ENCODE measurements at places on chromosomes 6 and 20.

- no peak for DNase-seq
Measured at GRCh38 chr6:52124126-52125121, 37.0 kb upstream of the PKHD1 start.

DNA sequence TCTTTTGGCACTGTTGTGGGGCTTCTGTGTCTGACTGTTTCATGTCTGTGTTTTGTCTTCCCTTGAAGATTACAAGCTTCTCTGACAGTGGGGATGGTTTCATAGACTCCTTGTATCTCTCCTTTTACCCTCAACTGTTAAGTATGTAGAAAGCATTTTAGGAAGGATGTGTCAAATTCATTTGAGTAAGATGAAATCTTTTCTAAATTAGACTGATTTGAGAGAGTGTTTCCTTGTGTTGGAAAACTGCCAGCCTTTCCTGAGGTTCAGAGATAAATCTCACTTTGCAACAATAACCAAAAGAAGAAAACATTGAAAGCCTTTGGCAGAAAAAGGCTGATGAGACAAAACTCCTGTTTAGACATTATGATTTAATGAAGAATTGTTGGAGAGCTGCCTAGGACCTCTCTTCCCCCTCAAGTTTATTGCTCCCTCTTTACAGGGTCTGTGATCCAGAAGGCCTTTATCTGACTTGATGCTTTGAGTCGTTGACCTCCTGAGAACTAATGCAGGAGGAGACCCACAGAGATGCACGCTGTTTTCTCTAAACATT lies 68.3 kb downstream of the ANKS1A start:
- no peak for DNase-seq

DNA sequence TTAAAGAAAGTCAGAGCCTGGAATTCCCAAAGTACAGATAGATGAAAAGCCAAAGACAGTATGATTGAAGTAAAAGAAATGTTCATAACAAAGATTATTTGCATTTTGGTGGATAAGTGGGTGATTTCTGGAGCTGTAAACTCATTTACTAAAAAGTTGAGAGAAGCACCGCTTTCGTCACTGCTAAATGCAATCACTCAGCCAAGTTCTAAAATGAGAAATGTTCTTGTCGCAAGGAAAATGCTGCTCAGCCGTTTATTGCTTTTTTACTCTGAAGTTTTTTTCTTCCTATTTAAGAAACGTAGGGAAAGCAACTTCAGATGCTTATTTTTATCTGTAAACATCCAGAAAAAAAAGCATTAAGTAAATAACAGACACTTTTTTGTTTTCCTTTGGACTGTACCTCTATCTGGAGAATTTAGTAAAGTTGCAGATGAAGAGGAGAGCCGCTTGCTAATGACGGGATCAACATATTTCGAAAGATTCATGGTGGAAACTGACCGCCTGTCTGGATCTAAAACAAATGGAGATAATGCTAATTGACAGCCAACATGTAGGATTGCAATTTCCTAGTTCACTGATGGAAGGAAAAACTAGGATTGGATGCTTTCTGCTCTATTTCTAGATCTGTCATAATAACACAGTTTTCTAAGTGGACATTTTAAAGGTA lies 93.8 kb upstream of the BCLAF1 start:
- no peak for DNase-seq

DNA sequence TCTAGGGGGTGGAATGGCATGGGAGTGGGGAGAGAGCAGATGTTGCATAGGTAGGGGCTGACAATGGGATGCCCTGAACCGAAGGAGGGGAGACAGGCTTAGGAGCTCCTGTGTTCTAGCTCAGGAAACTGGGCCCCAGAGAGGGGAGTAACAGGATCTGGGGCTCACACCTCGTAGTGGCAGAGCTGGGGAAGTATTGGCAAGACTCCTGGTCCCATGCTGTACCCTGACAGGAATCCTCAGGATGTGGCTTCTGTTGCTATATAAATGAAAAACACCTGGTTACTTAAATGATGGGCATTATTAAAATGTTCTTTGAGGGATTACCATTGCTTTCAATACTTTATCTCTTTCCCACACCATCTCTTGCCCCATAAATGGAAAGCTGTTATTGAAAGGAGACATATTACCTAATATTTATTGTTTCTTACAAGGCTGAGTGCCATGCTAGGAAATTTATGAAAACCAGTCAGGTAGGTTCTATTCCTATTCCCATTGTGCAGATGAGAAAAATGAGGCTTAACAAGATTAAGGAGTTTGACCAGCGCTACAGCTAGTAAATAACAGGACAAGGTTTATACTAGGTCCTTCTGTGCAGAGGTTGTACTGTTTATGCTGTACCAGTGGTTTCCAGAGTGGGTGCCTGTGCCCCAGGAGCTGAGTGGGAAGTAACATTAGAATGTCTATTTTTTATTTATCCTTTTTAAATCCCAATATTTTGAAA lies 35.3 kb upstream of the TCP11 start:
- DNase-seq: no peak

DNA sequence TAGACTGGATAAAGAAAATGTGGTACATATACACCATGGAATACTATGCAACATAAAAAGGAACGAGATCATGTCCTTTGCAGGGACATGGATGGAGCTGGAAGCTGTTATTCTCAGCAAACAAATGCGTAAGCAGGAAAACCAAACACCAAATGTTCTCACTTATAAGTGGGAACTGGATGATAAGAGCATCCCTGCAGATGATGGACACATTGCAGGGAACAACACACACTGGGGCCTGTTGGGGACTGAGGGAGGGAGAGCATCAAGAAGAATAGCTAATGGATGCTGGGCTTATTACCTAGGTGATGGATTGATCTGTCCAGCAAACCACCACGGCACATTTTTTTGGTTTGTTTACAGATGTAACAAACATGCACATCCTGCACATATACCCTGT lies 470.5 kb upstream of the CITED2 start:
- no peak for DNase-seq

DNA sequence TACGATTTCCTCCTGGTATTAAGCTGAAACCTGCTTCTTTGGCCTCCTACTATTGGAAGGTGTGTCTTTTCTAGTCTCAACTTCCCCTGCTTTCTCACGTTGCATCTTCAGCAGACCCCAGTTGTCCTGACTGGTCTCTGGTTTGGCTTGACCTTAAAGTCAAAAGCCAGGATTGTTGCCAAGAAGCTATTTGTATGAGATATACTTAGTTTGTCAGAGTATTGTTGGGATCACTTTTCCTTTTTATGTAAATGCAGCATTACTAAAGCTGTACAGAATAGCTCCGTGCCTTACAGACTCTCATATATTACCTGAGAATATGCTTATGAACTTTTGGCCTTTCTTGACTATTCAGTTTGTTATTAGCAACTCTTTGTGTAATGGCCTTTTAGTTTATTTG lies 61.1 kb downstream of the TSPYL4 start:
- DNase-seq: no peak

DNA sequence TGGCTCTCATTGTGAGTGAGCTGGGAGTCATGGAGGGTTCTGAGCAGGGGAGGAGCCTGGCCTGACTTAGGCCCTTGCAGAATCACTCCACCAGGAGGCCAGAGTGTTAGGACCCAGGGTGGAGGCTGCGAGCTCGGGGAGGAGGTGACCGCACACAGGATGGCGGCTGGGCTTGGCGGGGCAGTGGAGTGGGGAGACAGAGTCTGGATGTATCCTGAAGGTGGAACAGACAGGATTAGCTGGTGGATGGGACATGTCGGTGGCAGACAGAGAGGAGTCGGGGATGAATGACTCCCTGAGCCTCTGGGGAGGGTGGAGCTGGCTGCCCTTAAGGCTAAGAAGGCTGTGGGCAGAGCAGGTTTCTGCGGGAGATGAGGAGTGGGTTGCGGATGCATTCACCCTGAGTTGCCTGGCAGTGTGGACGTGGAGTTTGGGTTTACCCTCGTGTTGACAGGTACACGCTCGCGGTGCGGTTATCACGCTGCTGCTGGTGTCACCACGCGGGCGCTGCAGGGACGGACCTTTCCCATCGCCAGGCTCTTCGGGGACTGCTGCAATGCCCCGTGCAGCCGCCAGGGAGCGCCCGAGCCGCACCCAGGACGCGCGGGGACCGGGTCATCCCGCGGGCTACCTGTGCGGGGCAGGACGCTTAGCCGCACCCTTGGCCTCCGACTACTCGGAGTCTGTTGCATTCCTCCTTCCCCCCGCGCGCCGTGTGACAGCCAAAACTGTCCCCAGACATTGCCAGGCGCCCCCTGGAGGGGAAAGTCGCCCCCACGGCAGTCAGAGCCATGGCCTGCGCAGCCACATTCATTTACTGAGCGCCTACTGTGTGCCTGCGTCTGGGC lies 43.0 kb upstream of the PTGIS start:
- no peak for DNase-seq

GRCh38 chr20:47330933-47331708 lies 25.4 kb downstream of the ZMYND8 start:
- DNase-seq: no peak

- no peak for DNase-seq
Measured at GRCh38 chr6:30244560-30244959, 31.4 kb upstream of the TRIM26 start.

DNA sequence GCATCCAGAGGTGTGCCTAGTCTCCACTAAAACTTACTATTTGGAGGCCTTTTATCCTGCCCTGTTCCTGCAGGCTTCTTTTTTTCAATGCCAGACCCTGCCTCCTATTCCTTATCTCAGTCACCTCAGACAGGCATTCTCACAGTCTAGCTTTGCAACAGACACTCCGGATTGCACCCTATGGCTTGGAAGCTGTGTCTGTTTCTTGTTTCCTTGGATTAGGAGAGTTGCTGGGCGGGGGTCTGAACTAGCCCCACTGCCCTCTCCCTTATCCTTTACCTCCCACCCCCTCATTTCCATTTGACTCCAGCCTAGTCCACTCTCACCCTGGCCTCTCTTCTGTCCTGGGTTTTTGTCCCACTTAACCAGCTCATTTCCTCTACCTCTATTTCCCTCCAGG lies 228.1 kb upstream of the CITED2 start:
- DNase-seq: no peak

DNA sequence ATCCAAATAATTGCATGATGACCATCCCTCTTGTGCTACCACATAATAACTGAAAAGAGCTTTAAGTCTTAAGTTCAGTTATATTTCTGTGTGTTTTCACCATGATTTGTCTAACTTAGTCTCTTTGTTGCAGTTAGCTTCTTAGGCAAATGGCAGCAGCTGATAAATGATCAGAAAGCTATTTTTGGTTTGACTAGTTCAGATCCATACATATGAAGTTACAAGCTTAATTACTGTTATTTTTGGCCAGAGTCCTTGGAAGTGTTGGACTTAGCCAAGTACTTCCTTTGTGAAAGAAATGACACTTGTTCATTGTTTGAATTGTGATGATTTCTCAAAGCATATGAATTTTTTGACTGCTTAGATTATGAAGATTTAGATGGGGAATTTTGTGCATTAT lies 54.2 kb downstream of the HIVEP1 start:
- no peak for DNase-seq

- DNase-seq: peak; percentile 10
Measured at GRCh38 chr20:13821876-13822275, 37.0 kb downstream of the NDUFAF5 start.

DNA sequence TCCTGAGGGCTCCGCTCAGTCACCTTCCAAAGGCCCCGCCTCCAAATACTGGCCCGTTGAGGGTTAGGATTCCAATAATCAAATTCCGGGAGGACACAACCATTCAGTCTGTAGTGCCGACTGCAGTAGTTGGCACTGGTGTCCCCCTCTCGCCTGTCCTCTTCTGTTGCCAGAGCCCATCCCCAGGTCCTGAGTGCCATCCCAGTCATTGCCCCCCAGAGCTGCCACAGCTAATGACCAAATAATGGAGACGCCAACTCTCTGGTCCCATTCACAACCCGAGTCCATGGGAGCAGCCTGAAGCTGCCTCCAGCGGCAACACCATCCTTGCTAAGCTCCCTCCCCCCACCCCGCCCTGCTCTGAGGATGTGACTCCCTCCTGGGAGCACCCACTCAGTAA lies 115.9 kb downstream of the JPH2 start:
- no peak for DNase-seq

DNA sequence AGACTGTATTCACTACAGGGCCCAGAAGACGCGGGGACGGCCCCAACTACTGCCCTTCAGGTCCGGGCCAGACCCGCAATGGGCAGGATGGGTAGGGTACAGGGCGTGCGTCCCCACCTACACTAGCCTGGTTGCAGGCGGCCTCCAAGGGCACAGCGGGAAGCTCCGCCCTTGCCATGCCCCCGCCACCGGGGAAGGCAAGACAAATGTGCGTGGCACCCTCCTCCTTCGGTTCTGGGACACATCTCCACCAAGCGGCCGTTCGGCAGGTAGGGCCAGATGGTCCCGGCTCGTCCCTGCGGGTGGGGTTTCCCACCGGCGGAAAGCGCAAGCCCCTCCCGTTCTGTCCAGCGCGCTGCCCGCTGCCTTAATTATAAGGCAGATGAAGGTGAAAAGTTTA lies 5.6 kb downstream of the NXT1 start:
- no peak for DNase-seq

GRCh38 chr20:57335392-57335791 lies 5.8 kb downstream of the SPO11 start:
- no peak for DNase-seq

- no peak for DNase-seq
Measured at GRCh38 chr6:45538641-45539547, 161.2 kb upstream of the SUPT3H start.

GRCh38 chr6:152984513-152984872 lies 1.7 kb upstream of the FBXO5 start:
- DNase-seq: no peak

- DNase-seq: peak; percentile 19
Measured at GRCh38 chr6:90403489-90404381, 107.1 kb upstream of the BACH2 start.

GRCh38 chr6:137415127-137415833 lies 78.9 kb downstream of the OLIG3 start:
- no peak for DNase-seq

DNA sequence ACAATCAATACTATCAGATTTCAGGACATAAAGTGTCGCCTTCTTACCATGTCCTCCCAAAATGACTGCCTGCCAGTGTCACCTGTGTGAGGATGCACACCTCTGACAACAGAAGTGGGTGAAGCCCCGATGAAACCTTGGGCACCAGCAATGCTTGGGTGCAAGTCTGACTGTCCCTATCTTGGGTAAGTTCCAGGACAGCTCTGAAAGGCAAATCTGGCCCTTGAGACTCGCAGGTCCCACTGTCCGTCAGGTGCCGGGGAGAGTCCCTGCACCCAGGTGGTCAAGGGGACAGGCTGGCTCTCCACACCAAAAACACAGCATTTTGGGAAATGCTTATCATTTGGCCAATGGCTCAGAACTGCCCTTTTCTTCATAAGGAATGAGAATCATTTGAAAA lies 43.3 kb downstream of the EZR start:
- DNase-seq: no peak
